ENCODE measurements at places on chromosomes 2 and 18.
A peak's percentile ranks its signal among the peaks of the same experiment; 100 is the strongest.

- no peak for DNase-seq
Measured at GRCh38 chr2:15059870-15060512, 427.5 kb downstream of the LRATD1 start.

GRCh38 chr2:182181381-182181780 lies 195.7 kb downstream of the PPP1R1C start:
- no peak for DNase-seq

DNA sequence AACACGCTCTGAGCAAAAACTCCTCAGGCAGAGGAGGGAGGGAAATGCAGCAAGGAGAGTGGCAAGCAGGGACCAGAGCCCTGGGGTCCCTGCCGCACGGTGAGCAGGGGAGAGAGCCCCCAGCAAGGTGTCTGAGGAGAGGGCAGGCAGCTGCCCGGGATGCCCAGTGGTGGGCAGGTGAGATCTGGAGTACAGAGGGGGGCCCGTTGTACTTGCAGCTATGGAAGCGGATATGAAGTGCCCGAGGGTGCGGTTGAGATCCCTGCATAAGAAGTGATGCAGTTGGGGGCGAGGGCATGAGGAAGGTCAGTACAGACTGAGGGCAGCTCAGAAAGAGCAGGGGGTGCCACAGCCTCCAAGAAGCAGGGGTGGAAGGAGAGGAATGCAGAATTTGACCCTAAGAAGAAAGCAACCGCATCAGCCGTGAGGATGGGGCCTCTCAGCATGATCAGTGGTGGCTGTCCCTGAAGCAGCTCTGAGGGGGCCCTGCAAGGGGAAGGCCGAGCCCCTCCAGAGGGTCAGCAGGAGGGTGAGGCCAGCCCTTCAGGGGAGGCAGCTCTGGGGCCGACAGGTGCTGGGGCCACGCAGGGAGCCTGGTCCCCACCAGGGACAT lies 29.4 kb downstream of the MTERF4 start:
- DNase-seq, result no peak

DNA sequence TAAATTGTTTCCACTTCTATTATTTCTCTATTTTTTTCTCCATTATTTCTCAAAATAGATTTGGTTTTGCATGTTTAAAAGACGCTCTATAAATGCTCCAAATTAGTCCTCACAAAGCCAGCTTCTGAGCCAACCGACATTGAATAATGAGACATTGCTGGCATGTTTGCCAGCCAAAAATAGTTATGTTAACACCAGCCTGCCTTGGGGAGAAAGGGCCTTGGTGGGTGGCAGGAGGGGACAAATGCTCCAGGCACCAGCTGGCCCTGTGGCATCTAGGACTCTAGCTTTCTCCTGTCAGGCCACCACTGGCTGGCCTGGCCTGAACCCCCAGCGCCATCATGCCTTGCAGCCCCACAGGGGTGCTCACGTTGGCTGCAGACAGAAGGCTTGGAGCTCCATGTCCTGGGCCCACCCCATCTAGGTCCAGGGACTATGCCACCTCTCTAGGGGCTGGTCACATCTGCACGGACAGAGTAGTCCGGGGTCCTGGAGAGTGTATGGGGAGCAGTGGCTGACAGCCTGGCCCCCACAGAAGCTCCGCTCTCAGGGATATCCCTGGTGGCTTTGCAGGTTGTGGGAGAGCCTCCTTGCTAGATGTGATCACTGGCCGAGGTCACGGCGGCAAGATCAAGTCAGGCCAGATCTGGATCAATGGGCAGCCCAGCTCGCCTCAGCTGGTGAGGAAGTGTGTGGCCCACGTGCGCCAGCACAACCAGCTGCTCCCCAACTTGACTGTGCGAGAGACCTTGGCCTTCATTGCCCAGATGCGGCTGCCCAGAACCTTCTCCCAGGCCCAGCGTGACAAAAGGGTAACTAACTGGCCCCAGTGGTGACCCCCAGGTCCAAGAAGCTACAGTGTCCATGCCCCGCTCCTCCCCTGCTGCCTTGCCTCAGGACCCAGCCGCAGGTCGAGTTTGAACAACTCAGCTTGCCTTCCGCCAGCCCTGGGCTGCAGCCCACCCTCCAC lies 12.5 kb downstream of the ABCG8 start:
- DNase-seq, result no peak

- DNase-seq, result peak; percentile 22
Measured at GRCh38 chr2:180573951-180574350, 406.5 kb upstream of the UBE2E3 start.

DNA sequence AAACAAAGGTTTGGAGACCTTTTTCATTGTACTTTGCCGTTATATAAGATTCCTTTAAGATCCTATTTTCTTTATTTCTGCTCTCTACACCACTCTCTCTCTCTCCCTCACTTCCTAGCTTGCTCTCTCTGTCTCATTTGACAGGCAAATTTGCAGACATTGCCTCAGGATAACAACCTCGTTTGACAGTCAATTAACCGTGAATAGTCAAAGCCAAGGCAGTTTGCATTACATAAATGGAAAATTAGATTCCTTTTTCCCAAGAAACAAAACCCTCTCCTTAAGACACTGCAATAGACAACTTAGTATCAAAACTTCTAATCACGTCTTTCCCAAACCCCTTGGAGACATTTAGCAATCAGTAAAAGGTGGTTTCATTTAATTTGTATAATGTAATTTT lies 7.4 kb downstream of the SKOR2 start:
- DNase-seq, result no peak

DNA sequence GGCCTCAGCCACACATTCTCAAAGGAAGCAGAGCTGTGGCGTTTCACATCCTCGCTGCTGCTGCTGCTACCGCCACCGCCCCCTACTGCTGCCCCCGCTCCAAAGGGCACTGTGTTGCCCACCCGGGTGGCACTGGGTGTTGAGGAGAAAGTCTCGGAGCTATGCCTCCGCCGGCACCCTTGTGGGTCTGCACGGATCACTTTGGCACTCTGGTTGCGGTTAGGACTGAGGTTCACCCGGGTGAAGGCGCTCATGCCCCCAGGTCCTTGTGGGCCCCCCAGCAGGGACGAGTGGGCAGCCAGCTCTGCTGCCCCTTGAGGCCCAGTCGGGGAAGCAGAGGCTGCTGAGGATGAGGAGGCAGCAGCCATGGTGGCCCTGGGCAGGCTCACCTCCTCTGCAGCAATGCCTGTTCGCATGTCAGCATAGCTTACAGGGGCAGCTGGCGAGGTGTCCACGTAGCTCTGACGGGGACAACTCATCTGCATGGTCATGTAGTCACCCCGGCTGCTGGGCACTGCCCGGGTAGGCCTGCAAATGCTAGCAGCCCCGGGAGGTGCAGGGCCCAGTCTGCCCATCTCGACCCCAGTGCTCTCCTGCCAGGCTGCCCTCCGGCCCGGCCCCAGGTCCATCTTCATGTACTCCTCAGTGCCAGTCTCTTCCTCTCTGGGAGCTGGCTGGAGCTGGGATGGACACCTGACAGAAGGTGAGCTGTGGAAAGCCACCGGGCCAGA lies 4.2 kb downstream of the IRS1 start:
- DNase-seq, result peak; percentile 42

DNA sequence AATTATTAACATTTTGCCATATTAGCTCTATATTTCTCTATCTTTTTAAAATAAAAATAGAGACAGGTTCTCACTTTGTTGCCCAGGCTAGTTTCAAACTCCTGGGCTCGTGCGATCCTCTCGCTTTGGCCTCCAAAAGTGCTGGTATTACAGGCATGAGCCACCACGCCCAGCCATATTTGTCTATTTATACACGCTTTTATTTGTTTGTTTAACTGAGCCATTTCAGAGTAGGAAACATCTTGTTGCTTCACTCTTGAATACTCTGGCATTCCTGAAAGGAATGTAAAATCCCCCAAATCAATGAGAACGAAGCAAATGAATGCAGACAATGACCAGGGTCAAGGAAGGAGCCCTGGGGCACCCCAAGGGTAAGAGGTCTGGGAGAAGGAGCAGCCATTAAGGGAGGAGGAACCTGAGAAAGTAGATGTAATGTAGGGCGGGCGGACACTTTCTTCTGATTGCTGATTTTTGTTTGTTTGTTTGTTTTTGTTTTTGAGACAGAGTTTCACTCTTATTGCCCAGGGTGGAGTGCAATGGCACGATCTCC lies 31.7 kb upstream of the RAB1A start:
- DNase-seq, result no peak

DNA sequence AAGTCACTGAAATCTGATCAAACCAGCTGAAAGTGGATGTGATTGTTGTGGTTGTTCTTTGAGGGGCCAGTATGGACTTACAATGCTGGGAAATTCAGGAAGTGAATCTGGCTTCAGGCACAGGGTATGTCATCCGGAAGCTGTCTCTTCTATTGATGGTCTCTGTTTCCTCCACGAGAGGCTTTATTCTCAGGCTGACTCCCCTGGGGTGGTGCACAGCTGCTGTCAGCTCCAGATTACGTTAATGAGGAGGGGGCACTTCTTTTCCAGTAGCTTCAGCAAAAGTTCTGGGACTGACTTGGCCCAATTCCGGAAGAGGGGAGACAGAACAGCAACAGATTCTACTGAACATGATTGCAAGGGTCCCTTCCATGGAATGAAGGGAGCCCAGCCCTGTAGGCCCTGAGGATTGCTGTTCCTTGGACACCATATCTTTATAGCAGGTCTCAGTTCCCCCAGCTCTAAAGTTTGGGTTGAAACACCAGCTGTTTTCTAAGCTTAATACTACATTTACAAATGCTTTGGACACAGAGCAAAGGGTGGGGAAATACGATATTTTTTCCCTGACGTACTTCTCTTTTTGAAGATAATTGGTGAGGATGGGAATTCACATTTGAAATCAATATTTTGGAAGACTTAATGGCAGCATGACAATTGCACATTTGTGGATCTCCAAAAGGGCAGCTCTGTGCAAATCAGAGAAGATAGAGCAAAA lies 400.9 kb downstream of the TSN start:
- DNase-seq, result no peak

DNA sequence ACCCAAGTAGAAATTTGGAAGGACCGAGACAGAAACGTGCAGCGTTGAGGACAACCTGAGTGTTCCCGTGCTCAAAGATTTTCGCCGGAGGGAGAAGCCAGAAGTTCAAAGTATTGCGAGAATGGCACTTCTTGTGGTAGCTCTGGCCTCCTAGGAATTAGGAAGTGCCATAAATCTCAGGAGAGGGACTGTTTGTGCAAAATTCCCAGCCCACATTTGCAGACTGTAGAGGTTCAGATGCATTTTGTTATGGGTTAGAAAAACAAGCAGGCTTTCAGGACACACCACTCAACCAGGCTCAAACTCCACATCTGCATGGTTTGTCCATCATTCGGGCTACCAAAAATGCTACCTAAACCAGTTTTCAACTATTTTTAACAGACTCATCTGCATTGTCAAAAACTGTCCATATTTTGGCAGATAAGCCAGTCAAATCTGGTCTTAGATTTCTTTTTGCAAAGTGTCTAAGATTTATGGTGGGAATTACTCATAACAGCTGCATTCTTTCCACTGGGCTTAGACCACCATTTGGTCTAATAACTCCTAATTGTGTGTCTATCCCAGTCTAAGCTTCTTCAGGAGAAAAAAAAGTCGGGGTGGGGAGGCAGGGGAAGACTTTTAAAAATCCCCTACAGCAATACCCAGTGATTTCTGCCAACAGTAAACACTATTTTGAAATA lies 422.9 kb downstream of the ARHGAP15 start:
- no peak for DNase-seq

DNA sequence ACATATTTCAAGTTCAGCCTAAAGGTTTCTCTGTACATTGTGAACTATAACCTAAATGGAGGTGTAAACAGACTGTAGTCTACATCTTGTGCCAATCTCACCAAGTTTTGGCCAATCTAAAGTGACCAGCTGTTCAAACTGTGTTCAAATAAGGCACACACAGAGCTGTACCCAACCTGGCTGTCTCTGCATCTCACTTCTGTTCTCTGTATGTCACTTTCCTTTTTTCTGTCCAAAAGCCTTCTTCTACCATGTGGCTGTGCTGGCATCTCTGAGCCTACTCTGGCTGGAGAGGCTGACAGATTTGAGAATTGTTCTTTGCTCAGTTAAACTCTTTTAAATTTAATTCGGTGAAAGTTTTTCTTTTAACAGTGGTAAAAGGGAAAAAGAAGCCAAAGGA lies 817.9 kb downstream of the SOCS6 start:
- DNase-seq, result no peak

DNA sequence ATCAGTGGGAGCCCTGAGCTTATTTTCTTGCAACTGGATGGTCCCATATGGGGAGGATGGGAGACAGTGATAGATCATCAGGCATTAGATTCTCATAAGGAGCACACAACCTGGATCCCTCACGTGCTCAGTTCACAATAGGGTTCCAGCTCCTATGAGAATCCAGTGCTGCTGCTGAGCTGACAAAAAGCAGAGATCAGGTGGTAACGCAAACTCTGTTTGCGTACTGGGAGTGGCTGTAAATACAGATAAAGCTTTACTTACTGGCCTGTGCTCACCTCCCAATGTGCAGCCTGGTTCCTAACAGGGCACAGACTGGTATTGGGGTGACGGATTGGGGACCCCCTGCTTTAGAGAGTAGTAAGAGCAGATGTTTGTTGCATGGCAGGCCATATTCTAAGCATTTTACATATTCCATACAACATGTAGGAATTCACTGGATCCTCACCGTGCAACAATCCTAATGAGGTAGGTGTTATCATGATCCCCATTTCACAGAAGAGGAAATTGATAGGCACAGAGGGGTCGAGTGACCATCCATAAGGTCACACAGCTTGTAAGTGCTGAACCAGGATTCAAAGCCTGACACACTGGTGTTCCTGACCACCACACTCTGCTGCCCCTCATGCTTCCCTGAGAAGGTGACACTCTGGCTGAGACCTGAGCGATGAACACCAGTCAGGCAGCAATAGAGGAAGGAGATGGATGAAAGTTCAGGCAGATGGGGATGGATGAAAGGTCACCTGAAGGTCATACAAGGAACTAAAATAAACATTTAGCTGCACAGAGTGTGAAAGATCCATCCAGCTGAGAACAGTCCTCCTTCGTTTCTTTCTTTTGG lies 15.7 kb upstream of the MAT2A start:
- no peak for DNase-seq

DNA sequence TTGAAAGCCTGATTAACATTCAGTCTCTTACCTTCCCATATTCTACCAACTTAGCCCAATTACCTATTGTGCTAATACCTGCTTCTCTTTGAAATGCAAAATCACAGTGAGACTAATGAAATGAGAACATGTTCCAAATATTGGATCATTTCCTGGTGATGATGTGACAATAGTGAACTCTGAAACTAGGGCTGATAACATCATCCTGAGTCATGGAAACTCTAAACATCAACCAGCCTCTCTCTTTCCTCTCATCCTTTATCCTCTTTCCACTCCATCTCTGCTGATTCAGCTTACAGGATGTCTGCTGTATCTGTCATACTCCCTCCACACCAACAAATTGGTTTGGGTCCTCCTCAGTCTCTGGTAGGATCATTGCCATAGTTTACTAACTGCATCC lies 98.8 kb upstream of the NCKAP5 start:
- peak; percentile 54 for DNase-seq

GRCh38 chr18:47077111-47077510 lies 41.7 kb upstream of the ELOA2 start:
- no peak for DNase-seq

DNA sequence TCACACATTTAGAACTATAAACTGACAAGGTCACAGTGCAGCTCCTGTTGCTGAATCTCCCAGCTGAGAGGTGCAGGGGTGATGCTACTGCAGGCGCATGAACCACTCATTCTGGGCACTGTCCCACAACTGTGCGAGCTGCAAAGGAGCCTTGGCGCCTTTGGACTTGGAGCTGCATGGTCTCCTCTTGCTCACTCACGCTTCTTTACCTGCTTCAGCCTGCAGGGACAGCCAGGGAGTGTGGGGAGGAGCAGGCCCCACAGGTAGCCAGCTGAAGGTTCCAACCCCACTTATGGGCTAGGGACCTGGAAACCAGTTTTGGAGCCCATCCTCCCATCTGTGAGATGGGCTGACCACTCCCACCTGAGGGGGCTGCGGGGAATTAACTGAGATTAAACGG lies 75.0 kb downstream of the UXS1 start:
- no peak for DNase-seq
